Smooth muscle cell of trachea (primary cell): ENCODE measurements at places on chromosomes 1 and 21. TPM values are rescaled to one million over a fixed set of nuclear protein-coding genes. Genes with fewer than 3 reads are reported as not detected.

Gene BRINP3
- total RNA-seq = not detected in 2 replicates

Gene DNM3
- total RNA-seq = 2.0 and 5.5 TPM in 2 replicates

Gene LRRC39
- total RNA-seq = 0.33 and 0.73 TPM in 2 replicates

Gene BTBD8
- total RNA-seq = 6.7 and 8.1 TPM in 2 replicates

Gene RAB42
- 10.6 and 12.2 TPM in 2 replicates for total RNA-seq

Gene FAAH
- total RNA-seq = 0.15 and 1.8 TPM in 2 replicates

Gene ZMYND12
- 0.29 and 2.6 TPM in 2 replicates for total RNA-seq

Gene EDN2
- total RNA-seq = 0.33 TPM in 1 of 2 replicates, not detected in the other

Gene COL8A2
- total RNA-seq = 10.8 and 24.3 TPM in 2 replicates
